Activated CD4-positive, CD25-positive, alpha-beta regulatory T cell (primary cell): ENCODE measurements at places on chromosomes 2 and 18.

GRCh38 chr2:98663511-98664090 lies 55.2 kb downstream of the UNC50 start:
- no peak for DNase-seq

DNA sequence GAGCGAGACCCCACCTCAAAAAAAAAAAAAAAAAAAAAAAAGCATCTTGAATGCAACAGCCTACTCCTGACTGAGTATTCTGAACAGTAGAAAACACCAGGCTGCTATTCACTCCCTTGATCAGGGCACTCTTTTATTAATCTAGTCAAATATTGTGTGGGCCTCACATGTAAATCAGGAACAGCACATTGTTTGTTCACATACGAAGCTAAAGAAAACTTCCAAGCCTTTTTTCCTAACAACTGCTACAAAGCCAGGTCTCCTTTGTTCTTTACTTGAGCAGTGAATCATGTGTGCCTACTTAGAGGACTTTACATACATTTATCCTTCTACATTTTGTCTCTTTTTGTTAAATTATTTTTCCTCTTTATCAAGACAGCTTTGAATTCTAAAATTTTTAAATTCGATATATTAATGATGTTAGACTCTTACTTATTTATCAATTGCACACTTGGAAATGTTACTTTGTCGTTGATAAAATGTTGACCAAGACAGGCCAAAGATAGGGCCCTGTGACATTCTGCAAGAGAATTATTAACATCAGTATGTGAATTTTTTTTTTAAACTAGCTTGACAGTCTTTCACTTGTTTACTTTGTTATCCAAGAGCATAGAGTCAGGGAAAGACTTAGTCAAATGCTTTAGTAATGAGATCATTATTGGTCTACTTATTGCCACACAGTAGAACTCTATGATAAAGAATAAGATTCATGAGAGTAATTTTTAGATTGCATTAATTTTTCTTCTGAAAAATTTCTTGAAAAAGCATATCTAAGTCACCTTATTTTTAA lies 13.2 kb downstream of the SPATS2L start:
- no peak for DNase-seq

DNA sequence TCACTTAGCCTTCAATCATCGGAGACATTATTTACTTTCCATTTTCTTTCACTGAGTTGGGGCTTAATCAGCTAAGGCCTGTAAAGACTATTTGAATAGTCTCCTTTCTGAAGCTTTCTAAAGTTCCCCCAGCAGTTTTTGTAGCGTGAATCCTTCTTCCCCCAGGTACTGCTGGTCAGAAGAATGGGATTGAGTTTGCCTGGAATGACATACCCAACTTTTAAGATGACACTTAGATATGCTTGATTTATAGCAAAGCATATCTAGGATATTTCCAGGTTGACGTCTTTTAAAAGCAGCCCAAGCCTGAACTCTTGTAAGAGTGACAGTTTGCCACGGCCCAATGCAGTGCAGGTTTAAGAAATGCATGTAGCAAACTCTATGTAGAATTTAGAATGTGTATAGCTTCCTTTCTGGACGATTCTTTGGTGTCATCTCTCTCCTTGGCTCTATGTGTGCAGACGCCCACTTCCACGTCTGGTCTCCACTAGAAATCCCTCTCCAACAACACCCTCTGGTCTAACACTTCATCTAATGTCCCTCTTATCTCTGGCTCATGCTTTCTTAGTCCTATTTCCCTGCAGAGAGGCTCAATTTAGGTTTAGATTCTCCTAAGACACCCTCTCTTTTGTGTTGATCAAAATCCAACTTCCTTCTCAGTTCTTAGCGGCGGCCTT lies 175.0 kb upstream of the CYRIA start:
- no peak for DNase-seq

GRCh38 chr2:75324141-75324540 lies 124.8 kb upstream of the TACR1 start:
- DNase-seq = no peak

GRCh38 chr2:23414871-23415270 lies 29.9 kb downstream of the KLHL29 start:
- DNase-seq = no peak

- no peak for DNase-seq
Observed at GRCh38 chr2:72128059-72128842, 19.4 kb downstream of the CYP26B1 start.

- DNase-seq = no peak
Observed at GRCh38 chr18:32934201-32934600, 161.4 kb upstream of the KLHL14 start.

- no peak for DNase-seq
Observed at GRCh38 chr18:41922176-41922575, 32.9 kb upstream of the PIK3C3 start.

- no peak for DNase-seq
Observed at GRCh38 chr2:42957109-42957860, 164.9 kb upstream of the HAAO start.

DNA sequence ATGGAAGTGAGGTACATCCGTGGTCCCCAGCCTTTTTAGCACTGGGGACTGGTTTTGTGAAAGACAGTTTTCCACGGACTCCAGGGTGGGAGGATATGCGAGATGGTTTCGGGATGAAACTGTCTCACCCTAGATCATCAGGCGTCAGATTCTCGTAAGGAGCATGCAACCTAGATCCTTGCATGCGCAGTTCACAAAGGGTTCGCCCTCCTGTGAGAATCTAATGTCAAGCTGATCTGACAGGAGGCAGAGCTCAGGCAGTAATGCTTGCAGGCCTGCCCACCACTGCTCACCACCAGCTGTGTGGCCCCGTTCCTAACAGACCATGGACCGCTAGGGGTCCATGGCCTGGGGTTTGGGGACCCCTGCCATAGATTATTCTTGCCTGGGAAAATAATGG lies 11.6 kb downstream of the B3GNT2 start:
- no peak for DNase-seq

DNA sequence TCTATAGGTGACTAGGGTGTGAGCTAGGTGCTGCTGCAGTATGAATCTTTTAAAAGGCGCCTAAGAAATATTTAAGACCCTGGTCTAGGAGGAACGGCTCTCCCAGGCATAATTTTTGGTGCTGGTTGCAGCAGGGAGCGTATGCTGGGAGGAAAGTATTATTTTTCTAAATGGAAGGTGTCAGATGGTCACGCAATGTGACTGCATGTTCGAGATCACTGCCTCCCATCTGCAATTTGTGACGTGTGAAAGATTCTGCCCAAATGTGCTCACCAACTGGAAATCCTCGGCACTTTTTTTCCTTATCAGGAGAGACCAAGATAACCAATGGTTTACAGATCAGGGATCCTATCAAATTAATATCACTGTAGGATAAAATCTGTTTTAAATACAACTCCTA lies 95.6 kb upstream of the KLHL14 start:
- no peak for DNase-seq

GRCh38 chr2:224400886-224401632 lies 848 bp downstream of the FAM124B start:
- no peak for DNase-seq

- no peak for DNase-seq
Observed at GRCh38 chr2:152804687-152805408, 86.4 kb downstream of the ARL6IP6 start.

GRCh38 chr2:26718949-26719686 lies 26.6 kb downstream of the KCNK3 start:
- DNase-seq = no peak

- no peak for DNase-seq
Observed at GRCh38 chr2:160309585-160309984, 109.5 kb upstream of the ITGB6 start.

GRCh38 chr18:11657152-11657551 lies 31.9 kb upstream of the GNAL start:
- no peak for DNase-seq

GRCh38 chr2:62141142-62141740 lies 54.7 kb upstream of the B3GNT2 start:
- no peak for DNase-seq
